NCI-H2081 treated with DMSO at 0.1 percent for 48 hours (cell line): ENCODE measurements at places on chromosomes 11 and 22.

GRCh38 chr11:3907590-3907989, 52.1 kb downstream of the STIM1 start:
- no peak for DNase-seq

DNA sequence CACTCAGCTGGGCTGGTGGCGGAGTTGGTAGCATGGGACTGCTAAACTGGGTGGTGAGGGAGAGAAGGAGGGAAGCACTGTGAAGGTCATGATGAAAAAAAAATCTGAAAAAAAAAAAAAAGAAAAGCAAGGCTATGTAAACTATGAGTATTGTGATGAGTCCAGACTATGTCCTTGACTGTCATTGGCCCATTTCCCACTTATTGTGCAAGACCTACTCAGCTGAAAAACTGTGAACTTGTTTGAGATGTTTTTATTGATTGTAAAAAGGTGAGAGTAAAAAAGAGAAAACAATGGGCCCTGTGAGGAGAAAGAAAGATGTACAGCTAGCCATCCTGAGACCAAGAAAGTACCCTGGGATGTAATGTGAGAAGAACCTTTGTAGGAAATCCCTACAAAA, 798.4 kb upstream of the TENM4 start:
- DNase-seq = no peak

DNA sequence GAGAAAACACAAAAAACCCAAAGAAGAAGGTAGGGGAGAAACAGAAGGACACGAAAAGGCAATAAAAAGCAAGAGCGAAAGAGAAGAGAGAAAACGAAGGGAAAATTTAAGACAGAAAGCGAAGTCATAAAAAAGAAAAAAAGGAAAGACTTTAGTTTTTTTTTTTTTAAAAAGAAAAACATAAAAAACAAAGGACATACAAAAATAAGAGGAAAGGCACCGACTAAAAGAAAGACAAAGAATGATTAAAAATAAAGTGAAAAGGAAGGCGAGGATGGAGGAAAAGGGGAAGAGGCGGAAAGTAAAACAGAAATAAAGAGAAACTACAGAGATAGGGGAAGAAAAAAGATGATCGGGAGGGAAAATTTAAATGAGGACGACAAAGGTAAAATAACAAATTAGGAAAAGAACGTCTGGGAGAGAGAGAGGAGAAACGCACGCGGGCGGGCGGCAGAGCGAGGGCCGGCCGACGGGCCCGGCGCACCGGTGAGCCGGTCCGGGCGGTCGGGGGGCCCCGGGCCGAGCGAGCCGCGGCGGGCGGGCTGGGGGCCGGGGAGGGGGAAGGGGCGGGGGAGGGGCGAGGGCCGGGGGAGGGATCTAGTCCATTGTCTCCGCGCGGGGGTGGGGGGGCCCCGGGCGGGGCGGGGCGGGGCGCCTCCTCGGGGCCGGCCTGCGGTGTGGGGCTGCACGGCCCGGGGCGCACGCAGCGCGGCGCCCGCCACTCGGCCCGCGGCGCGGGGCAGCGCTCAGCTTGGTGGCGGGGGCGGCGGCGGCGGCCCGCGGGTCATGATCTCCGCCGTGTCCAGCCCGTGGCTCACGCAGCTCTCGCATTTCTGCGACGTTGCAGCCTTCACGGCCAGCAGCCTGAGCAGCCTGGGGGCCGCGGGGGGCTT, at the start of gene TBX1:
TSS of gene TBX1 (plus strand) at position 721 of the 893 bp plus-strand sequence. CDS start at position 787, 66 bp downstream.
- no peak for DNase-seq

GRCh38 chr11:67493548-67494370, 10.9 kb downstream of the AIP start:
- no peak for DNase-seq

DNA sequence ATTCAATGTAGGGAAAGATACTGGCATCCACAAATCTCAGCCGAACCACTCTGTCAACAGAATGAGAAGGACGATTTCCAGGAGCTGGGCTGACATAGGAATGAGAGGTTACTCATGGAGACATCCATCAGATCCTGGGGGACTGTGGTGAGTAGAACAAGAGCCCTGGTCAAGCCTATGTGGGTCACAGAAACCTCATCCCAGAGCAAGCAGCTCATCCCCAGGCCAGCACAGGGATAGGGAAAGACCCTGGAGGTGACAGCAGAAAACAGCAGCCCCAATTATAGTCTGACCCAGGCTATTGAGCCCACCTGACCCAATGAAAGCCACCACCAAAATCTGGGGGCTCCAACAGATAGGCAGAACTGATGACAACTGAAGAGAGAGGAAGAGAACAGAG, 128.0 kb upstream of the SERPIND1 start:
- DNase-seq = no peak

DNA sequence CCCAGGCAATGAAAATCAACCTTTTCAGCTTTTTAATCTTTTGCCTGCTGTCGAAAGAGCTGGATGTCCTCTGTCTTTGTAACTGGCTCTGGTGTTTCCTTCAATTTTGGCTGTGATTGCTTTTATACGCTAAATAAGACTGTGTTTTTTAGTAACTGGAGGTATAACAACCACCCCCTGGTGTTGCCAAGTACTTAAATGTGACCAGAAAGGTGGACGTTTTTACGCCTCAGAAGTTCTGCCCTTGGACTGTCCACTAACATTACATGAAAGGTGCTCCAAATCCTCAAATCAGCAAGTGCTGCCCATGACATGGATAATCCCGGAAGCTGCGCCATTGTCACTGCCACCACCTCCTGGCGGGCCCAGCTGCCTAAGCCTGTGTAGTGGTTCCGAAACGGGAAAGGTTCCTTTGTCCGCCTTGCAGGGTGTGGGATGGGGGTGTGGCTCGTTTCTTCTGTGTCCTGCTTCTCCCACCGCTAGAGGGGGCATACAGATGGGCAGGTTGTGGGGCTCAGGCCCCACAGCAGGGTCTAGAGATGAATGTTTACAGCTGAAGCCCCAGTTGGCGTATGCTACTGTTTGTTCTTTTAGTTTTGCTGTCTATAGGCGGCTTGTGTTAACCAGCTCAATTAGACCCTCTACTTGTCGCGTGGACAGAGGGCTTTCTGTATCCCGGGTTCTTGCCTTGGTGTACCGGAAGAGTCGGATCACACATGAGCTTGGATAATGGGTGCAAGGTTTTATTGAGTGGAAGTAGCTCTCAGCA, 82.2 kb upstream of the SEPTIN5 start:
- DNase-seq = no peak

- DNase-seq = no peak
Observed at GRCh38 chr11:118010738-118011461, 24.7 kb downstream of the IL10RA start.

DNA sequence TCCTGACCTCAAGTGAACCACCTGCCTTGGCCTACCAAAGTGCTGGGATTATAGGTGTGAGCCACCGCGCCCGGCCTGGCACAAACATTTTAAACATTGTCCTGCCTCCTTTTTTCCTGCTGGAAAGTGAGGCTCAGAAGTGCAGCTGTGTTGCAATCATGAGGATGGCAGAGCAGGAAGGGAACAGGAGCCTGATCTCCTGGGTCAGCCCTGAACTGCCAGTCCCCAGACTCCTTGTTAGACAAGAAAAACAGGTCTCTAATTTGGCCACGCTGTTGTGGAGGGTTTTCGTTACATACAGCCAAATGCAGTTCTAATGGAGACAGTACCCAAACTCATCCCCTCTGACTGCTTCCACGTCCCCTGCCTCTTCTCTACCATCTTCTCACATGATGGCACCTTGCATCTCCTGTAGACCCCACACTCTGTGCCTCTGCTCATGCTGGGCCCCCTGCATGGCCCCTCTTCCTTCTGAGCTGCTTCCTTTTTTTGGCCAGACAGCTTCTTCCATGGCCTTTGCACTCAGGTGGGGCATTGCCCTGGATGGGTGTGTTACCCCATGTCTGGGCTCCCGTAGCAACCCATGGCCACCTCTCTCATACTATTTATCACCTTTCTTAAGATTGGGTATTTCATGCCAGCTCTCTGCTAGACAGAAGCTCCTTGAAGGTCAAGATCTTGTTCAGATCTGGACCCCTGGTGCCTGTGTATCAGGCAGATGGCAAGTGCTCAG, 227.1 kb downstream of the CEP164 start:
- no peak for DNase-seq

- DNase-seq = no peak
Observed at GRCh38 chr22:30390974-30391691, 3.9 kb upstream of the RNF215 start.

GRCh38 chr11:71148716-71149115, 103.7 kb downstream of the SHANK2 start:
- DNase-seq = no peak

- DNase-seq = no peak
Observed at GRCh38 chr22:46367707-46368191, 32.2 kb downstream of the TRMU start.

DNA sequence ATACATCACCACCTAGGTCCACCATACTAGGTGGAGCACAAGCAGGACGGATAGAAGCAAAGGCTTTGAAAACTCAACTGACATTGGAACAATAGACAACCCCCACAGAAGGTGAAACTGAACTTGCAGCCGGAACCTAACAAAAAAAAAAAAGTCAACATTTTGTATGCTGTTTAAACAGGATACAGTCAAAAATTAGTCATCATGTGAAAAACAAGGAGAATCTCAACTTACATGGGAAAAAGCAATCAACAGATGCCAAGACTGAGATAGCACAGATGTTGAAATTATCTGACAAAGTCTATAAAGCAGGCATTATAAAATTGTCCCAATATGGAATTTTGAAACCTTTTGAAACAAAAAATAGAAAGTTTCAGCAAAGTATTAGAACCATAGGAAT, 123.8 kb downstream of the RAB38 start:
- no peak for DNase-seq

DNA sequence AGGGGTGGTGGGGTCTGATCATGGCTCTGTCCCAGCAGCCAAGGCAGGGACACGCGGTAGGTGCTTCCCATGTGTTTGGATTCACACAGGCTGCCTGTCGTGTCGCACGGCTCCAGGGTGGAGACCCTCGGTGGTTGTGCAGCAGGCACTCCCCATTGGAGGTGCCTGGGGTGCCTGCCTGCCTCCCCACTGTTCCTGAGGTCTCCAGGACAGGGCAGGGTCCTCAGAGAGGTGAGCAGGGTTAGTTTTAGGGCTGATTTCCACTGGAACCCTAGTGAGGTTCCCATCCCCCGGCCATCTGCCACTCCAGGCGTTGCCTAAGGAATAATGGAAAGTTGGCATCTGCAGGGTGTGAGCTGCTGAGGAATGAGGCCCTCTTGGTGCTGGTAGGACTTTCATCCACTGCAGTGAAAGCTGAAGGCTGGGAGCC, 32.3 kb downstream of the OSBPL5 start:
- DNase-seq = no peak

GRCh38 chr11:69344570-69345145, 50.7 kb downstream of the MYEOV start:
- DNase-seq = no peak

DNA sequence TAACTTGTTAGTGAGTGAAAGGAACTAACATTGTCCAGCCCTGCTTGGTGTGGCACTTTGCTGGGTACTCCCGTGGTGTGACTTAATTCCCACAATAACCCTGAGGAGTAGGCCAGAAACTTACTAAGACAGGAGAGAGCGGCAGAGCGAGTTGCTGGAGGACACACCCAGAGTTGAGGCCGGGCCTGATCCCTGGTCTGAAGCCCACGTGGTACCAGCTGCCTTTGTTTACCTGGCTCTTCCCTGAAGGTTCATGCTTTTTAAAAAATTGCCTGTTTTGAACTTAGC, 594 bp downstream of the MPST start:
- no peak for DNase-seq

- no peak for DNase-seq
Observed at GRCh38 chr11:42552786-42553185, 759.0 kb upstream of the API5 start.

DNA sequence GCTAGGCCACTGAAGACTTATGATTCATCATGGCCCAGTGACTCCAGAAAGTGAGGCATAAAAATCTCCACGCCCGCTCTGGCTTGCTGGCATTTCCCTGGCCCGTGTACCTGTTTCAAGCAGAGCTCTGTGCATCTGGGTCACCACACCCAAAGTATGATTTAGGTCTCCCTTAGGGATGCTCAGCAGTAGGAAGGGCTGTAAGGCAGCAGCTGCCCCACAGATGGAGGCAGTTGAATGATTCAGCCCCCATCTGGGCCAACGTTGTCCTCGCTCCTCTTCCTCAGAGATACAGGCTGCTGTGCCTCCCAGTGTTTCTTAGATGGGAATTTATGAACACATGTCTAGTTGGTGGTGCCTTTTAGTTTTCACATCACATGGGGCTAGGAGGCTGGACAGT, 21.6 kb downstream of the GPR83 start:
- no peak for DNase-seq

GRCh38 chr22:40213478-40213877, 35.8 kb downstream of the TNRC6B start:
- DNase-seq = no peak

DNA sequence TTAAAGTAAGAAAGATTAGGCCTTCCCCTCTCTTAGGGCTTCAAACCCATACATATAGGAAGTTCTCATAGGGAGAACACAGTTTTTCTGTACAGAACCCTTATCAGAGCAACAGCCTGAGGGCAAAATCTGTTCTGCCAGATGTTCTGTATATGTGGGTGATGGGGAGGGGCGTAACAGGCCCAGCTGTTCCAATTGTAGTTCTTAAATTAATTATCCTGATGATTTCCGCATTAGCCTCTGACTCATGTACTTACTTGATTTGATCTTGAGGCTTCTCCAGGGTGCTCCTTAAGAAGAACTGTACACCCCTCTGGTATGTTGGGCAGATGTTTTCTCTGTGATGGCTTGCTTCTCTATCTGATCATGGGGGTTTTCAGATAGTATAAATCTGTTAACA, 123.1 kb upstream of the C11orf87 start:
- DNase-seq = no peak

- DNase-seq = no peak
Observed at GRCh38 chr22:30221121-30221992, 25.2 kb downstream of the LIF start.

DNA sequence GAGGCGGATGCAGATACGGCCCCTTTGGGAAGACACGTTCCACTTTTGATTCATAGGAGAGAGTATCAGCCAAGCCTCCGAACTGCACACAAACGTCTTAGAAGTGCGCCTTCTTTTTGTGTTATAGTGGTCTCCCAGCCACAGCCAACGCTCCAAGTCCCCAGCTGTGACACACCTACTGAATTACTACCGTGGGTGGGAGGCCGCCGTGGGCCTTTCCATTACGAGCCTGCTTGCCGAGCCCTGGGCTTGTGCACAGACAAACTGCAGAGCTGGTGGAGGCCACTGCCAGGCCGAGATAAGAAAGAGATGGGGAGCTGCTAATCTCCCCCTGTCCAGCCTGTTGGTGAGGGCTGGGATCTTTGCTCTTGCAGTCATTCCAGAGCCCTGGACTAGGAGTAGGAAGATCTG, 761 bp downstream of the HMBS start:
- no peak for DNase-seq

DNA sequence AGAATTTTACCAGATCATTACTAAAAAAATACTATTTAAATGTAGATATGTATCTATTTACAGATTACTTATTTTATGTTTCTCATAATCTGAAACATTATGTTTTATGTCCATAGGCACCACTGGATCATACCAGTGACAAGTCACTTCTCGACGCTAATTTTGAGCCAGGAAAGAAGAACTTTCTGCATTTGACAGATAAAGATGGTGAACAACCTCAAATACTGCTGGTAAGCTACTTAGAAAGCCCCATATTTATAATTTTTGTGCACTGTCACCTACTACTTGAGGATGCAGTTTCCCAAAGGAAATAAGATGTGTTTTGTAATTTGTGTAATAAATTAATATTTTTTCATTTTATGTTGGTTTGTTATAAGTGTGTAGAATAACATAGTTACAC, 42.6 kb downstream of the USP47 start:
- no peak for DNase-seq
